Aorta (tissue), 5 donors: ENCODE measurements at places on chromosomes 2 and 18. TPM values are rescaled to one million over a fixed set of nuclear protein-coding genes. Genes with fewer than 3 reads are reported as not detected.

DNA sequence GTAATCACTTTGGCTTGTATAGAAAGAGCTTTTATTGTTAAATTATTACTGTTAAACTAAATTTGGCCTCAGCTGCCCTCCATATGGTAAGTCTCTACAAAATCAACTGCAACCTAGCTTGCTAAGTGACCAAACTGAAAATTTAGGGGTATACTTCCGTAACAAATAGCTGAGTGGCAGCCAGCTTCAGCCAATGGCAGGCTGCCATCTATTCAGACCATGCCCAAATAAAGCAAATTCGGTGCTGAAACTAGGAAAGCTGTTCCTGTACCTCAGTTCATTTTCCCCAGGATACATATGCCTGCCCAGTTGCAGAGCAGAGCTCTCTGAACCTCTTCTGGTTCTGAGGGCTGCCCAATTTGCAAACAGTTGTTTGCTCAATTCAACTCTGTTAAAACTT is 94.8 kb downstream of the EML6 start:
- DNase-seq: no peak

DNA sequence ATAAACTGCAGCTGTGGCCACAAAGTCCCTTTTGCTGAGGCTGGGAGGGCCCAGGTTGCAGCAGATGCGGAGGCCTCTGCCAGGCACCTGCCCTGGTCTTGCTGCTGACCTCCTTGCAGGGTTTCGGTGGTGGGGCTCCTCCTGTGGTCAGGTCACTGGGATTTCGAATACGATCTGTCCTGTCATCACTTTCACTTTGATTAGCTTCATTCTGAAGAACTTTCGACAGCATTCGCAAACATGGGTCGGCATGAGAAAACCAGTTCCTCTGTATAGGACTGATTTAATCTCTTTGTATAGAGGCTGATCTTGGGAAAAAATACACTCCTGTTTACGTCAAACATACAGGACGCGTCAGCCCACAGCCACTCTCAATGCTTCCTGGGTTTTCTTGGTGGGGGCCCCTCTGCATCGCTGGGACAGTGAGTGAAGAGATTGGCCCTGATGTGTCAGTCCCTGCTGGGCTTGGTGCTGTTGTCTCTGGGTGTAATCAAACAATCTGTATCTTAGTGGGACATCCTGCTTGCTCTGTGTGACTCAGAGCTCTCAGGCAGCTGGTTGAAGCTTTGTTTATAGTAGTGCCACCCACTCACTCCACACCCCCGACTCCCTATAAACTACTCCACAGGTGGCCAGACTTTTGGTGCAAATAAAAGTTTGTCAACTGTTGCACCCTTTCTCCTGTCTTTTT is 209.4 kb upstream of the CXCR4 start:
- no peak for DNase-seq

- no peak for DNase-seq
Observed at GRCh38 chr2:235002198-235003095, 50.6 kb downstream of the SH3BP4 start.

GRCh38 chr2:85444629-85445172 is 26.2 kb downstream of the SH2D6 start:
- DNase-seq: no peak

DNA sequence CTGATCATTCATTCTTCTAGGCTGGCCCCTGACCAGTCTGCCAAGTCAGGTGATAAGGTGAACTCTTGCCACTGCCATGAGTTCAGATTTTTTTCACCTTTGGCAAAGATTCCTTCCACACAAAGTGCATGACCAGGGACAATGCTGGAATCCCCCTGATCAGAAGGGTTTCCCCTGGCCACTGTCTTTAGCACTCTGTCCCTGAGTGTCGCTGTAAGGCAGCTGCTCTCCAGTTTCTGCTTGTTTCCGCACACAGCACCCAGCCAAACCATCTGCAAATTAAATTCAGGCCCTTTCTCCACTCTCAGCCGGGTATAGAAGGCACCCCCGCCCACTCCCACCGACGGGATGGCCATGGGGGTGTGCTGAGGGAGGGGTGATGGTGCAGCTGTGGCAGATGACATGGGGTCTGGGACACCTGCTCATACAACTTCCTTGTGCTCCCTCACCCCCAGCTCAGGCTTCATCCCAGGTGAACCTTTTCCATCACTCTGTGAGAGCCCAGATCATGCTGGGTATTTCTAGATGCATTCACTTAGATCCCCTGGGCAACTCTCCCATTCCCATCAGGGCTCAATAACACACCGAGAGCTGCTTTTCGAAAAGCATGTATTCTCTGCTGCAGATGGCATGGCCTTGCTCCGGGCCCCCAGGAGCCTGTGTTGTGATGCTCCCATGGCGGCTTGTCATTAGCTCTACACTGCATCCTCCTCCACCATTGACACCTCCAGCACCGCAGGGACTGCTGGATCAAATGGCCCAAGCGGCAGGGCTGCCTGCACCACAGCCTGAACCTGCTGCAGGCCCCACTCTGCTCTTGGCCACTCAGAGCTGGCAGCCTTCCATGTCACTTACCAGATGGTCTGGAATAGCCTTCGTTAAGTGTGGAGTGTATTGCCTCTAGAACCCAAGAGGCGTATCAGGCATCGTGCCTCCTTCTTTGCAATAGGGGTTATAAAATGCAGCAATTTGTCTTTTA is 52.3 kb upstream of the ROCK2 start:
- no peak for DNase-seq

DNA sequence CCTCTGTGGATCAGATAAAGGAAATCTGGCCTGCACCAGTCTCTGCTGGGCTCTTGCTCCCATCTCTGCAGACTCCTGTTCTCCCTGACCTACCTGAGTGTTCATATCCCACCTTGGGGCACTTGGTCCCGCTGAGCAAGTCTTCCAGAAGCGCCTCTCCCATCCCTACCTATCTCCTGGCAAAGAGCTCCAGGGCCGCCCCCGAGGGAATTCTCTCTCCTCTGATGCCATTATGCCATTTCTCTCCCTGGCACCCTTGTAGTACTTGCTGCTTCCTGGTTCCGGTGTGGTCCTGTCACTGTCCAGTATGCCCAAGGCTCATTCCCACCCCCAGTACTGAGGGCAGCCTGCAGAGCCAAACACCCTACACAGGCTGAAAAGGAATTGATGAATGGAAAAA is 99.8 kb downstream of the KLHL29 start:
- no peak for DNase-seq

DNA sequence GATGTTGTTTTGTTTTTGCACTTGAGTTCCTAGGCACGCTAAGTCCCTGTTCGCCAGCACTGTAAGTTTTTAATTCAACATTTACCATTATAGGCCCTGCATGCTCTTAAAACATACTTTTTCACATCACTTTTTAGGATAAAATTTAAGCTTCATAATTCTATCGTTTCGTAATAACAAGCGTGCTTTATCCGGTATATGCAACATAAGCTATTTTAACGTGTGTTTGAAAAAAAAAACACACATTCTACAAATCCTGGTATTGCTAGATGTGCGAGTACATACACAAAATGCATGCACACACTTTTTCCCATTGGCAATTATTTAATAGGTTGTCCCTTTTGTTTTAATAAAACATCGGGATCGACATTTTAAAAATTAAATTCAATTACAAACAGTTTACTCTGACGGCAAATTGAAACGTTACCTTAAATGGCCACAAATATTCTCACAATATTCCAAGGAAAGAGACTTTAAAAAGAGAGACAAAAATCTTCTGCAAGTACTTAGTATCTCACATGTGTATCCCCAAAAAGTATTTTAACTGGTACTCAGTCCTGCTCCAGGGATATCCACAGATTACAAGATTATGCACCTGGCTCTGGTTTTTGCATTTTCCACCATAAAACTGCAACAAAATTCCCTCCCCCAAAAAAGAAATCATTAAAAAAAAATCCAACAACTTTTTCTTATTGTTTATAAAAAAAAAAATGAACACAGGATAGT is 1.0 kb upstream of the TCF4 start:
- no peak for DNase-seq

- no peak for DNase-seq
Observed at GRCh38 chr2:164439885-164440284, 181.4 kb downstream of the GRB14 start.

DNA sequence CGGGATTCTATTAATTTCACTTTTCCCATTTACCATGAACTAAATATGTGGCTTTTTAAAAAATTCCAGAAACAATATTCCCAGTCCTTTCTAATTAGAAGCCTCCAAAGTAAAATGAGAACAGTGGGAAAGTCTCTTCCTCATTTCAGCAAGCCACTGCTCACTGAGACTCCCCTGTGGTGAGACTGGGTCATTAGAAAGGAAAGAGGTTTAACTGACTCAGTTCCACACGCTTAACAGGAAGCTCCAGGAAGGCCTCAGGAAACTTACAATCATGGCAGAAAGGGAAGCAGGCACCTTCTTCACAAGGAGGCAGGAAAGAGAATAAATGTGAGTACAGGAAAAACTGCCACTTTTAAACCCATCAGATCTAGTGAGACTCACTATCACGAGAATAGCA is 258.9 kb upstream of the CHAC2 start:
- DNase-seq: no peak

SERPINB4 gene
- total RNA-seq: not detected

DSC3 gene
- 2.3 TPM for total RNA-seq

FBXO48 gene
- 1.5 TPM for total RNA-seq
